ENCODE measurements at places on chromosomes 5 and 9.

GRCh38 chr9:12230708-12231107 lies 462.5 kb upstream of the TYRP1 start:
- DNase-seq = no peak

DNA sequence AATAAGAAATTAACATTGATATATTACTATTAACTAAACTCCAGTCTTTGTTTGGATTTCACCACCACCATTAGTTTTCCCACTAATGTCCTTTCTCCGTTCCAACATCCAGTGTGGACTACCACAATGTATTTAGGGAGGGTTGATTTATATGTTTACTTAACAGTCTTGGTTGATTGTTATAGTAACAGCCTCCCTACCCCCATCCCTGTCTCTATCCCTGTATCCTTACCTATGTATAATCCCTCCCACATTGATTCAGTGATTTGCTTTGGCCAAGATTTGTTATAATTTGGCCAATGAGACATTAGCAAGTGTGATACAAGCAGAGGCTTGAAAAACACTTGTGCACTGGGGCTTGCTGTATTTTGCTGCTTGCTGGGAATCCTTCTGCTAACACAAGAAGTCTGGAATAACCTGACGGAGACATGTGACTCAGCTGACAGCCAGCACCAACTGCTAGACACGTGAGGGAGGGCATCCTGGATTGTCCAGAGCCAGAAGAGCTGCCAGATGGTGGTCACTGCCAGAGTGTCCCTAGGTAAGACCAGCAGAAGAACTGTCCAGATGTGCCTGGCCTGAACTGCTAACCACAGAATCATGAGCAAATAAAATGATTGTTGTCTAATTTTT lies 51.2 kb upstream of the TCF7 start:
- DNase-seq = no peak

DNA sequence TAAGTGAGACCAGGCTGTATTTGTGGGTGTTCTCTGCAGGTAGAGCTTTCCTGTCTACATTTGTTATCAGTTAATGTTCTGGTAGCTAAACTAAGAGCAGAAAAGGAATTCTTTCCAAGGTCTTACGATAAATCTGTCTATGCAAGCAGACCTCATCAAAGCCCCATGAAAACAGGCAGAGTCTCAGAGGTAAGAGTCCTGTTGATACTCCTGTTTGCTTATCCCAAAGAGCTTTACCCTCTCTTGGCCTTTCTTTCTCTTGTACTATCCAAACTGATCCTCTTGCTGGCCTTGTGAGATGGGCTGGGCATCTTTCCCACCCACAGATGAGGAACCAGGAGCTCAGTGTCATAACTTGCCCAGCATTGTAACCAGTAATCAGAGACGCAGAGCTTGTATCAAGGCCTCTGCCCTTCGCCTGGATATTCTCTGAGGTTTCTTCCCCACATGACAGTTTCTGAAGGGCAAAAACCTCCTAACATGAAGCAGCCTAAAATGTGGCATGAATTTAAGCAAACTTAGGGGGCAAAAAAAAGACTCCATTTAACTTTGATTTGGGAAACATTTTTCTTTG lies 33.5 kb downstream of the PRKACG start:
- no peak for DNase-seq

DNA sequence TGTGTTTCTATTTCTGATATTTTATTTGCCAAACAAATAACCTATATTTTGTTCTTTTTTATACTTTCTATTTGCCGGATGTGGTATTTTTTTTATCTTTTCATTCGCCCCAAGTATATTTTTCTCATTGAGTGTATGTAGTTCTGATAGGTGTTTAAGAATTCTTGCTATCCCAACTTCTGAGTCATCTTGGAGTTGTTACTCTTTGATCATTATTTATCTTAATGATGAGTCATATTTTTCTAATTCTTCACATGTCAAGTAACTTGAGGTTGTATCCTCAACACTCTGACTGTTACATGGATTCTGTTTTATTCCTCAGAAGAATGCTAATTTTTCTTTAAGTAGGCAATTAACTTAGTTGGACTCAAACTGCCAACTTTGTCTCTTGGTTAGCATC lies 498.1 kb downstream of the TLE1 start:
- DNase-seq = no peak

DNA sequence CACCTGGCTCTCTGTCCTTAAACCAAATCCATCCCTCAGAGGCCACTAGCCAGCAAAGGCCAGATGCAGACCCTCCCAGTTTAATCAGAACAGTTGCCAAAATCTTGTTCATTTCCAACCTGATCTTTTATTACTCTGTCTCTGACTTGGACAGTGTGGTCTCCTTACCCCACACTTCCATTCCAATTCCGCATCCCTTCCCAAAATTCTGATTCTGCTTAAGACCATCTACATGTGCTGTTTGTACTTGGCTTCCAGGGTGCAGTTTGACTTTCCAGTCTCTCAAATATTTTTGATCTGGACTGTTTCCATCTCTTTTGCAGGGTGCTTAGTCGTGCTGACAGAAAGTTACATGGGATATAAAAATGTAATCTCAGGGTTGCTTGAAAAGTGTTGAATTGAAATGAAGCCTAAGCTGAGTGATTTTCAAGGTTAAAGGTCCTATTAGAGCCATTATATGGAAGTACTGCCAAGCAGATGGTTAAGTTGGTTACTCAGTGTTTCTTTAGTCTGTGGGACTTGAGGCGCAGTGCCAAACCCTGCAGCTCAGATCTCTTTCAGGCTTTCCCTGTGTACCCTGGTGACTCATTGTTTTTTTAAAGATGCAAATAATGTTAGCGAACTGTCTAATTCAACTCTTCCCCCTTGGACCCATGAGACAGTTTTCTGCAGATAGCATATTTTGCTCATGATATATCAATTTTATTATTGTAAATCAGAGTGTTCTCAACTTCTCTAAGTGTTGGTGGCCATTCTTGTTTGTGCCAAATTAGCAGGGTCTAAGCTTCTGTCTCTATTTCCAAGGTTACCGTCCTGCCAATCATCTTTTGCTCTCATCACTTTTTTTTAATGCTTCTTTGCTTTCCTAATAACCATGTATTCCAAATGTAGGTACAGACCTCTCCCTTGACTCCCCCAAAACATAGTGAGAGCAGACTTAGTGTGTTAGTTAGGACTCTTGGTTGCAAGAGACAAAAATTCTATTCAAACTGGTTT lies 18.2 kb upstream of the DCP2 start:
- peak; percentile 72 for DNase-seq

GRCh38 chr9:93467062-93467416 lies 13.7 kb upstream of the FAM120AOS start:
- DNase-seq = peak; percentile 59

DNA sequence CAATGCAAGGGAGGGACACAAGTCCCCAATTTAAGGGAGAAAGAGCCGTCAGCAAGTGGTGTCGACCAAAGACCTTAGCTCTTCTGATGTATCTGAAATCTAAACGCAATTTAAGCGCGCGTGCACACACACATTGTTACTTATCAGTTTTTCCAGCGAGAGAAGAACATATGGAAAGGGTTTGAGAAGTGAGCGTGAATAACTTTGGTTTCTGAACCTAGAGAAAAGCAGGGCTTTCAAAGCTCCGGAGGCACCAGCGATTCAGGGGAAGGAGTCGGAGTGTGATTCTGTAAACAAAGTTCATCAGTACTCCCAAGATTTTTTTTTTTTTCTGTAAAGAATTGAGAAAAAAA lies 191.8 kb downstream of the MEF2C start:
- no peak for DNase-seq

GRCh38 chr9:2377117-2377516 lies 244.5 kb upstream of the VLDLR start:
- no peak for DNase-seq

DNA sequence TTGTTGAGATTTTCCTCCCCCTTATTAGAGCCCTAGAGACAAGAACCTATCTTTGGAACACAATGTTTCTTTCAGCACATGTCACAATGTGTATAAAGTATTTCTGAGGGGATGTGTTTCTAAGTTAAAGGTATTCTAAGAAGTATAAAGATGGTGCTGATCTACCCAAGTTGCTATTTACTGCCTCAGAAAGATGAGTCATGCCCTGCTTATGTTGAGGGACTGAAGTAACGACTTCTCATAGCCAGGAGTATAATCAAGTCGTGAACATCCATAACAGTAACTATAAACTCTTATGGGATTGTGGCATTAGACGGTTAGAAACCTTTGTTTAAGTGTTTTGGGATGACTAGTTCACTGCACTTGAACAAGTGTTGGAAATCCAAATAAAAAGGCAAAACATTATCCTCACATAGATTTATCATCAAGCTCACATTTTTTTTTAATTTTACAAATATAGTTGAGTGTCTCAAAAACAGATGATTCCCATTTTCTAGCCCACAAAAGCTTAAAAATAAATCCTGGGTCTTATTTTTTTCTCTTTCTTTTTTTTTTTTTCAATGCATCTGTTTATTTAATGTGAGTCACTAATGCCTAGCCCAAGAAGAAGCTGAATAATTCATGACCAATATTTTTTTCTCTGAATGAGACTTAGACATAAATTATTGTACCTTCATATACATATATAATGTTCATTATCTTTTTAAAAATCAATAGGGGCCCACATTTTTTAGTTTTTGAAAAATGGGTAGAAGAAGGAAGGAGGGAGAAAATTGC lies 12.2 kb upstream of the TMEM252 start:
- no peak for DNase-seq

GRCh38 chr5:167953151-167953798 lies 338.2 kb upstream of the WWC1 start:
- DNase-seq = peak; percentile 71

DNA sequence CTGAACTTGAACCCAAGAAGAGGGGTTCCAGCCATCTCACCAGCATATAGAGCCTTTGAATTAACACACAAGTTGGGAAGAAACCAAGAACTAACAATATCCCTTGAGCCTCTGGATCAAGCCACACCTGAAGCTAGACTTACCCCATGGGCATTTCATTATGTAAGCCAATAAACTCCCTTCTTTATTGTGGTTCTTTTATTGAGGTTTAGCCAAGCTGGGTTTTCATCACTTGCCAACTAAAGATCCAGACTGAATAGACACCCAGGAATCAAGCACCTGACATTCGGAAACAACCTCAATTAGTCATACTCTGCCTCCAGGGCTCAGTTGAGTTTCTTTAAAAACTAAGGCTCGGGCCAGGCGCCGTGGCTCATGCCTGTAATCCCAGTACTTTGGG lies 226.7 kb downstream of the AGTPBP1 start:
- no peak for DNase-seq

DNA sequence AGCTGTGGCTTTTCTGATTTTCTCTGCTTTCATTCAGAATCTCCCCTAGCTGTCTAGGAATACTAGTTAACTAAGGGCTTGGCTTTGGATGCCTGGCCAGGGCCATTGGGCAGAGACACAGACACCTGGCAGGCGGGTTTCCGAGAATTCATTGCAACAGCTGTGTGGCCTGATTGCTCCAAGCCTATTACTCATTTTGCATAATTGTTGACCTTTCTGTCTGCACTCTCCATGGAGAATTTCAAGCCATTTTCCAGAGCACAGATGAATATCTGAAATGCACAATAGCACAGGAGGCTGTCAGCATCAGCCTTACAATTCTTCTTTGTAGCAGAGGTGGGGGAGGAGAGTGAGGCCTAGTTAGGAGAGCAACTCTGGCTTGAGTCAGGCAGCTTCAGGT lies 310.5 kb downstream of the DMAC1 start:
- DNase-seq = no peak

GRCh38 chr5:152641970-152642805 lies 237.1 kb upstream of the NMUR2 start:
- DNase-seq = no peak

- no peak for DNase-seq
These were observed 116.5 kb upstream of the FBXL7 start for GRCh38 chr5:15383469-15383868.

Data from NCI-H1048 (cell line).